GM06990 (cell line): ENCODE measurements at places on chromosomes 4 and X.

DNA sequence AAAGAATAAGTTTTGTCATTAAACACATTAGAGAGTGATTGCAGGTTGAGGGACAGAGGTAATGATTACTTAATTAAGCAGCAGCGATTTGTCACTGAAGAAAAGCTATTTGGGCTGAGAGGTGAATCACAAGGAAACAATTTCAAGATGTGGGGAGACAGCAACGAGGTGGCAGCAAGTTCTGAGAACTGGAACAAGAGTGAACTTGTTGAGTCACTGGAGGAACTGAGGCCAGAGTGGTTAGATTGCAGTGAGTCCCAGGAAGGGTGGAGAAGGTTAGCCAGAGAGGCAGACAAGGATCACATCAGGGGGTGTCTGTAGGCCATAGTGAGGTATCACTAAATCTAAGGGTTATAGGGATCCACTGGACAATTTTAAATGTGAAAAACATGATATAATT is 57.9 kb upstream of the TMPRSS11A start:
- DNase-seq: no peak

GRCh38 chr4:155173371-155173770 is 35.1 kb upstream of the NPY2R start:
- DNase-seq: no peak

DNA sequence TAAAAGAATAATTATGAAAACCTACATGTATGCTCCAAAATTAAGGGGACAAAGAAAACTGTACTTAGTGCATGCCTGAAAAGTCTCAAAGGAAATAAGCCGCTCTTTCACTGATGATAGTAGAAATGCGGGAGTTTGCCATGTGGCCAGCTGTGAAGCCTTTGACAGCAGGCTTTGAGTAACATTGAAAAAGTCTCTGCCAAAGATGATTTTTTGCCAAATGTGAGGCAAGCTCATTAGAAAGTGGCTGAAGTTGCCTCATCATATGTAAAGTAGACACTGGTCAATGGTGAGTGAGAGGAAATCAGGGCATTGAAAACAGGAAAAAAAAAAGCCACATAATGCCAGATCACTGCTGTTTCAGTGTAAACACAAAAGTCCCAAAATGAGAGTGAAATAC is 2360.1 kb downstream of the PCDH7 start:
- no peak for DNase-seq

DNA sequence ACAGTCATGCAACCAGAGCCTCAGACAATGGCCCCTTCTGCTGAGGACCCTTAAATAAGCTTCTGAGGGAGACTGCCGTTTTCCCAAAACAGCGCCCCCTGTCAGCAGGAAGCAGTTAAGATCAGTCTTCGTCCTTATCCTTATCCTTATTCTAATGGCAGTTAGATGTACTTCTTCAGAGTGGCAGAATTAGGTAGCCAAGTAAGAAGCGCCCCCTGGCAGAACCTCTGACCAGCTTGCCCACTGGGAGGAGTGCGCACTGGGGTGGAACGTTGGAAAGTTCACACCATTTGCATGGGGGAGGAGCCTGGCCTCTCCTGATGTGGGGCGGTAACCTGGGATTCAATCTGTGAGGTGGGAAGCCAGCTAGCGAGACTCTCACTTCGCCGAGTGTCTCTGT is 133.6 kb upstream of the QRFPR start:
- DNase-seq: no peak

DNA sequence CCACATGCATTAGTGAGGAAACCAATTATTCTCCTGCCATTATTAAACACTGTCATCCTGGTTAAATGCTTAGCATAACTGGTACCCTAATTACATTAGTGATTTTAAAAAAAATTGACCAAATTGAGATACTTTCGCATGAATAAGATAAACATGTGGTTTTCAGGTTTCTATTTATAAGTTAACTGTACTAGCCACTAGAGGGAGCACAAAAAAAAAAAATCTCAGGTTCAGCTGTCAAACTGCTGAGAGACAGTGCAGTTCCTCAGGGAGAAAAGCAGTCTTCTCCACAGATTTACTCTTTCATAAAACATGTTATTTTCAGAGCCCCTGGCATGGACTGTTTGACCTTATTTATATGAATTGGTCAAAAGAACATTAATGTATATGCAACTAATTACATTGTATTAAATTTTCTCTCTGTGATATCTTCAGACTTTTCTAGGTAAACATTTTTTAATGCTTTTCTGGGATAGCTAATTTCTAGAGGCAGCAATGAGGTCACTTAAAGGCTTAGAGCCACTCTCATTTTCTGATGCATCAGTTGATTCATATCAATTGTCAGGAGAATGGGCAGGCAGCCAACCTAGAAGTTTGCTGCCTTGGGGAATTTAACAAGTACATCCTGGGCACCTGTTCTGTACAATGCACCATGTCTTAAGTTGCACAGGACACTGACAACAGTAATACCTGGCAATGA is 167.5 kb downstream of the CDS1 start:
- peak; percentile 1 for DNase-seq

DNA sequence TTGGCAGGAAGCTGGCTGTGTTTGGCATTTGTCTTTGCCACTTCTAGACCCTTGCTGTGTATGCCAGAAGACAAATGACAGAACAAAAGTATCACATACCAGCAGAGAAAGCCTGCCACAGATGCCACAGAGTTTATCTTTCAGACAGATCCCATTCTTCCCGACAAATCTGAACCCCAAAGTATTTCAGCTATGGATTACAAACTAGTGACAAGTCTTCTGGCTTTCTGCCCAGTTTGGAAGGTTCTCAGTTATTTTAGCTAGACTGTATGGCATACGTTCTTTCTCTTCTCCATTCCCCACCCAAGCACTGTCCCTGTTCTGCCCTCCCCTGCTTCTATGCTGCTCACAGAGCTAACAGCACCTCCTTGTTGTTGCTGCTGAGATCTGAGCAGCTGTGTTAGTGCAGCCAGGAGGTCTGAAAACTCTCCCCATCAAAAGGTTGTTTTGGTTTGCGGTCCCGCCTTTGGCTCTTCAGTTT is 236.7 kb downstream of the FRAS1 start:
- no peak for DNase-seq

DNA sequence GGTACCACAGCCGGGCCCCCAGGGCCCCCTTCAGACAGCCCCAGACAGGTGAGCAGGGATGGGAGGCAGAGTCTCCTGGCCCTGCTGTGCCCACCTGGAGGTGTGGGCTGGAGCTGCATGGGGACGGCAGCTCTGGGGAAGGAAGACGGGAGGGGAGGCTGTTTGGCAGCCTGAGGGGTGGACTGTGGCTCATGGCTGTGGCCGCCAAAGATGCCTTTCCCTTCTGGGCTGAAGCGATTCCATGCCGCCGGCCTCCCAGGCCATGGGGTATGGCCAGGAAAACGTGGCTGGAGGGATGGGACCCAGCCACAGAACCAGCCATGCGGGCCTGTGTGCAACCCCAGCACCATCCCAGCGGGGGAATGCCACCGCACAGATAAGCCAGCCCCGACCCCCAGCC is 65.7 kb downstream of the FAM53A start:
- DNase-seq: no peak

DNA sequence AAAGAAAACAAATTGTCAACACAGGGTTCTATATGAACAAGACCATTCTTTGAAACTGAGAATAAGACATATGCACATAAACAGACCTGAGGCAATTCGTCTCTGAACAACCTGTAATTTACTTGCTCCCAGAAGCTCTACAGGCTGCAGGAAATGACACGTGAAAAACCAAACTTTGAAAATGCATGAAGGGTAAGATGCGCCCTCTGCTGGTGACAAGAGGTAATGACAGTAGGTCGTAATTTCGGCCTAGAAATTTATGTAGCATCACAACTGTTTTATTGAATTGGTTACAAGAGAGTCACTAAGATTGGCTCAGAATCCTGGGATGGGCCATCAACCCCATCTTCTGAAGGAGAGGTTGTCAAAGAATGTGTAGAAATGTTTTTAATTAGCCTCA is 276.5 kb downstream of the PPP4R3C start:
- no peak for DNase-seq

DNA sequence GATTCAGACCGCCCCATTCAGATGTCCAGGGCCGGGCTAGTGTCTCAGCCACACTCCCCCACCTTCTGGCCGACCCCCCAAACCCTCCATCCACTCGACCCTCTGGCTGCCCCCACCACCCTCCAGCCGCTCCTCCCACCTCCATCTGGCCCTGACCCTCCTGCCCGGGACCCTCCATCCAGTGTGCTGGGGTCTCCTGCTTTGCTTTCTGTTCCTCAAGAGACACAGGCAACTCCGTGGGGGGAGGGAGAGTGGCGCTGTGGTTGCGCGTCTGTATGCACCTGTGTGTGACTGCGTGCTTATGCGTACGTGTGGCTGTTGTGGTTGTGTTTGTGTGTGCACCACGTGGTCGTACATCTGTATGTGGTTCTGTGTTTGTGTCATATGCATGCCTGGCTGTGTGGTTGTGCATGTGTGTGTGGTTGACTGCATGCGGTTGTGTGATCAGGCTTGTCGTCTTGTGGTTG is 33.3 kb downstream of the CPLX1 start:
- DNase-seq: peak; percentile 70

DNA sequence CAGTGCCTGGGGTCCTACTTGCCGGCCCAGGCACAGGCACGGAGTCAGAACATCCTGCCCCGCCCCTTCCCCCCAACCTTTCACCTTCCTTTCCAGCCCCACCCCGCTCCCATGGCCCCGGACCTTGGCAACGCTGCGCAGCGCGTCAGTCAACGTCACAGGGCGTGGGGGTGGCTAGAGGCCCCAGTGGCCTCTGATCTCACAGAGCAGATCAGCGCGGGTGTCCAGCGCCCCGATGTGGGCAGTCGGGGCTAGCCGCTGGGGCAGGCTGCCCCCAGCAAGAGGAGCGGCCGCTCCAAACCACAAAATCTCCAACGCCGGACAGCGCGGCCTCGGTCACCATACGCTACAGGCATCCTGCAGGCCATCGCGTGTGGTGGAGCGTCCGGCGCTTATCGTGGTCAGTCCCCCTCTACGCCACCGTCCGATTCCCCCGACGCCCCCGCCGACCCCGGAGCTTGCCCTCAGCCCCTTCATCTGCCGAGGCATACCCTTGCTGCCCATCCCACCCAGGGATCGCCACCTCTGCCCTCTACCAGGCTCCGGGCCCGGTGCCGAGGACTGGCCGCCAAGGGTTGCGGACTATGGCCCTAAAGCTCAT is 69.6 kb upstream of the APOOL start:
- no peak for DNase-seq

GRCh38 chr4:176013476-176014247 is 52.0 kb upstream of the WDR17 start:
- DNase-seq: peak; percentile 64

DNA sequence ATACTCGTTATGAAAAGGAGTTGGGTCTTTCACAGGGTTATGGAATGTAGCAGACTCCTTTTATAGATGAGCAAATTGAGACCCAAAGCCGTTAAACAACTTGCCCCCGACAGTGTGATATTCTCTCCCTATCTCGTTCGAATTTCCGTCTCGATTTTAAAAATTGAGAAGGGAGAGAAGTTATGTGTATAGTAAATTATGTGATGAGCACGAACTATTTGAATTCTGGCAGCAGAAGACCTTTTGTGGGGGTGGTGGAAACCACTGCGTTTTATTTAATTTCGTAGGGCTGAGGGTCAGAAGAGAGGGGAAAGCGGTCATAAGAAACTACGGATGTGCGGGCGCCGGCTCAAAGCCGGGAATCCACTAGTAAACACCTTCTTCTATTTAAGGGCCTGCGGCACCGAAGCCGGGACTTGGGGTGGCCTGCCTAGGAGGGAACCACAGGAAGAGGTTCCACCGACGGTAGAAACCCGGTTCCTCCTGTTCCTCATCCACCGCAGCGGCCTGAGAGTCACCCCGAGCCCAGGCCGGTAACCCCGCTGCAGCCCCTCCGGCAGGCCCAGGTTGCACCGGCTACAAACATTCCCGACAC is 1.5 kb upstream of the DDX3X start:
- no peak for DNase-seq

DNA sequence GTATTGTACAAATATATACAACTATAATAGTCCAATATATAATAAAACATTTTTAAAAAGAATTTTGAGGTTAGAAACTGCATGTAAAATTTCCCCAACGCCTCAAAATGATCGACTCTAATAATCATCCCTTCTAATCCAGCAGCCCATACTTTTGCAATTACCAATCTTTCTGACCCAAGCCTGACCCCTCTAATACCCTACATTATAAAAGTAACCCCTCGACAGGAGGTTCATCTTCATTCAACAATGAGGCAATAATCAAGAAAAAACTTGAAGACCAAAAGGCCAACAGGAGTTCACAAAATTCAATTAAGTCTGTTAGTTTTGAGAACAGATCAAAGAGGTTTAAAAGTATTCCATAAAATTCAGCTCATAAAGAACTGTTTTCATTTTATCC is 393.5 kb downstream of the GPM6A start:
- no peak for DNase-seq
